ENCODE measurements at places on chromosomes 1 and 21.
A peak's percentile ranks its signal among the peaks of the same experiment; 100 is the strongest.

- DNase-seq: no peak
Observed at GRCh38 chr1:46802901-46803574, 4.2 kb downstream of the CYP4B1 start.

DNA sequence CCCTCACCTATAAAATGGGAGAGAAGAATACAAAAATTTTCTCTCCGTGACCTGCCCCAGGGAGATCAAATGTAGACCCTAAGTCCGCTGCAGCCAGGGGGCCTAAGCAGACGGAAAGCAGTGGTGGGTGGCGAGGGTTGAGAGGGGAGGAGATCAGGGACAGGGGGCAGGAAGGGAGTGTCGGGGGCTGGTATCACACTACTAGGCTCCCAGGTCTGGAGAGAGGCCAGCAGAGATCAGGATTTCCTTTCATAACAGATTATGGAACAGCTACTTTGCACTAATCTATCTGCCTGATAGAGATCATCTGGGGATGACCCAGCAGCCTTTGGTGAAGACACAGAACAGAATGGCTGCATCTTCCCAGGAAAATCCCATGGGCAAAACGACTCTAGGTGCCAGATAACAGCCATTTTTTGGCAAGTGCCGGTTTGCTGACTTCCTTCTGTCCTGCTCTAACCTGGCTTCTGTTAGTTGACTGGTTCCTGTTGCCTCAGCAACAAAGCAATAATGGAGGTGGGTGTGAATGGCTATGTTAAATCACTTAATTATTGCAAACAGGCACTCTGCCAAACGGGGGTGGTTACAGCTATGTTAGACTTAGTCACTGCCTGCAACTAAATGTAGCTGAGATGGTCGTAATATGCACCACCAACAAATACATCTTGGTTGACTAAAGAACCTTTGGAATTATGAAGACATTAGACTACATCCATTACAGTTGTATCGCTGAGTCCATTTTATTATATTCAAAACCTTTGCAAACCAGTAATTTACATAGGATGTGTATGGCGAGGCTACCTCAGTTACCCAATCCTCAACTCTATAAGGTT is 30.0 kb upstream of the EPS8L3 start:
- DNase-seq: peak; percentile 62

DNA sequence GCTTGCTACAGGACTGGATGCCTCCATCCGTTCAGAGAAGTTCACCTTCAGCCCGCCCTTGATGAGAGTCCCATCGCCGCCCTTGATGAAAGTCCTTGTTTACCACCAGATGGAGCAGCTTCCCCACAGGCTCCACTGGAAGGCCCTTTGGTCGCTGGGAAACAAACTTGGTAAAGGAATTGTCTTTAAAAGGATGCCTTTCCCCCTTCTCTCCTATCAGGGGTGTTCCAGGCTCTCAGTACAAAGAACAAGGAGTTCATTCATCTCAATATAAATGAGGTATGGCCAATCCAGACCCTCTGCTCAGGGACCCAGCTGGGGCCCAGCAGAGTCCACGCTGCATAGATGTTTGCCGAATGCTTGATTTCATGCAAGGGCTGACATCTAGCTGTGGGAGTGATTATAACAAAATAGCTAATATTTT is 50.8 kb downstream of the CAPN9 start:
- DNase-seq: peak; percentile 24

DNA sequence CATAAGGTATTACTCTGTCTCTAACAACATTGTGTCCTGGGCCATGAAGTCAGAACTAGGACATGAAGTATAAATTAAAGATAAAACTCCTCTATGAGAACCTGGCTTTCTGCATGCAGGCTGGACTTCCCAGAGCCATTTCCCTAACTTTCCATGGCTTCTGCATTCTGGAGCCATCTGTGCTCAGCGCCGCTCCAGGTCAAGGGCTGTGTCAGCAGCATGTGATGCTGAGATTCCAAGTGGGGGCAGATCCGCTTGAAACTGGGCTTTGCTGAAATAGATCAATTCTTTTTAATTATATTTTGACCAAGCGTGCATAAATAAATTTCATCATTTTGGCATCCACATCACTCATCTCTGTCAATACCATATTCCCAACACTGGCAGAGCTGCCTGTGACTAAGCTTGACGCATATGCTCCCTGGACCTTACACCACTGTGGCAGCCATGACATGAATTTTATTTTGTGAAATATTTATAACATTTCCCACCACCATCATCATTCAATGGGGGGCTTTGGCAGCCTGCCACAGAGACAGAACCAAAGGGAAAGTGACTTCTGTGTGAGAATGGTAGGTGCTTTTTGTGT is 110.4 kb upstream of the KCNK1 start:
- DNase-seq: no peak

GRCh38 chr1:244974550-244974949 is 110.2 kb upstream of the HNRNPU start:
- peak; percentile 30 for DNase-seq

DNA sequence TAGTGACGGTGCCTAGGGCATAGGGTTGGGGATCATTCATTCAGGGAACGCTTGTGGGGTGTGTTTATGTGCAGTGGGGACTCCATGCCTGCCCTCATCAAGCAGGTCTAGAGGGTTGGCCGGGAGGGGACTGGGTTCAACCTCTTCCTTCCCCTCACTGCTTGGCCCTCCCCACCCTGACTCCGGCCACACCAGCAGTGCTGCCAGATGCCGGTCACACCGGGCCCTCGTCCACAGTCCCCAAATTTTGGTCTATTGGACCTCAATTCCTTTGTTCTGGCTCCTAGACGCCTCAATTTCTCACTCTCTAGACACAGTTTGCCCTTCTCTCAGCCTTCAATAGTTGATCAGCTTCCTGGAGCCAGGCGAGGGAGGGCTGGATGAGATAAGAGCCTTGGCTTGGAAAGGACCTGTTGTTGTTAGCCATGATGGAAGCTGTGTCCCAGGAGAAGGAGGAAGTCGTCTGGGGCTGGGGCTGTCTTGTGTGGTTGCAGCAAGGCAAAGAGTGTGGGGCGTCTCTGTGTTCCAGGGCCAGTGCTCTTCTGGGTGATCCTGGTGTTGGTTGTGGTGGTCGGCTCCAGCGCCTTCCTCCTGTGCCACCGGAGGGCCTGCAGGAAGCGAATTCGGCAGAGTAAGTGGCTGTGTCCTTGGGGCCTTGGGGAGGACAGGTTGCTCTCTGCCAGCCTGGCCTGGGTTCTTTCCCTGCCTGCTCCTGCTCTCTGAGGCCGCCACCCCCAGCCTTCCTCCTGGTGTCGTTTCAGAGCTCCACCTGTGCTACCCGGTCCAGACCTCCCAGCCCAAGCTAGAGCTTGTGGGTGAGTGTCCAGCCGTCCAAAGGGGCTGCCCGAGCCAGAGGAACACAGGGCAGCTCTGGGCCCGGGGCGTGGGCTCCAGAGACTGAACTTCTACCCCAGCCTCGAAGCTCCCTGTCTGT is 41.1 kb upstream of the TNFRSF1B start:
- peak; percentile 10 for DNase-seq

GRCh38 chr1:201192261-201192788 is 1.7 kb downstream of the IGFN1 start:
- no peak for DNase-seq

GRCh38 chr1:55257958-55258357 is 42.8 kb upstream of the USP24 start:
- peak; percentile 62 for DNase-seq

- no peak for DNase-seq
Observed at GRCh38 chr1:39324888-39325287, 120.4 kb downstream of the MACF1 start.

GRCh38 chr1:12433323-12434053 is 184.5 kb downstream of the DHRS3 start:
- no peak for DNase-seq

DNA sequence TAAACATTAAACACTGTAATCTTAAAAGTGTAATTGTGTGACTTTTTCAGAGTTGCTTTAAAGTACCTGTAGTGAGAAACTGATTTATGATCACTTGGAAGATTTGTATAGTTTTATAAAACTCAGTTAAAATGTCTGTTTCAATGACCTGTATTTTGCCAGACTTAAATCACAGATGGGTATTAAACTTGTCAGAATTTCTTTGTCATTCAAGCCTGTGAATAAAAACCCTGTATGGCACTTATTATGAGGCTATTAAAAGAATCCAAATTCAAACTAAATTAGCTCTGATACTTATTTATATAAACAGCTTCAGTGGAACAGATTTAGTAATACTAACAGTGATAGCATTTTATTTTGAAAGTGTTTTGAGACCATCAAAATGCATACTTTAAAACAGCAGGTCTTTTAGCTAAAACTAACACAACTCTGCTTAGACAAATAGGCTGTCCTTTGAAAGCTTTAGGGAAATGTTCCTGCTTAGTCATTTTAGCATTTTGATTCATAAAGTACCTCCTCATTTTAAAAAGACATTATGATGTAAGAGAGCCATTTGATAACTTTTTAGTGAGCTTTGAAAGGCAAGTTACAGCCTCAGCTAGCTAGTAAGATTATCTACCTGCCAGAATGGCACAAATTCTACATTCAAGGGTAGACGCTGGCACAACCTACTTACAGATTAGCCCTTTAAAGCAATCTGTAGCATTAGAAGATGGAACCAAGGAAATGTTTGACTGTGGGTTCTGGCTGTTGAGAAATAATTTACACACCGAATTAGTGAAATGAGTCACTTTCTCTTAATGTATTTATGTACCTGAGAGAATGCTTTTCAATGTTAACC is 9.4 kb downstream of the SOD1 start:
- DNase-seq: no peak

- no peak for DNase-seq
Observed at GRCh38 chr1:237953238-237953637, 62.5 kb upstream of the ZP4 start.

- DNase-seq: no peak
Observed at GRCh38 chr1:99119188-99119587, 114.5 kb upstream of the PLPPR5 start.

- no peak for DNase-seq
Observed at GRCh38 chr21:26522704-26523103, 50.4 kb downstream of the CYYR1 start.

DNA sequence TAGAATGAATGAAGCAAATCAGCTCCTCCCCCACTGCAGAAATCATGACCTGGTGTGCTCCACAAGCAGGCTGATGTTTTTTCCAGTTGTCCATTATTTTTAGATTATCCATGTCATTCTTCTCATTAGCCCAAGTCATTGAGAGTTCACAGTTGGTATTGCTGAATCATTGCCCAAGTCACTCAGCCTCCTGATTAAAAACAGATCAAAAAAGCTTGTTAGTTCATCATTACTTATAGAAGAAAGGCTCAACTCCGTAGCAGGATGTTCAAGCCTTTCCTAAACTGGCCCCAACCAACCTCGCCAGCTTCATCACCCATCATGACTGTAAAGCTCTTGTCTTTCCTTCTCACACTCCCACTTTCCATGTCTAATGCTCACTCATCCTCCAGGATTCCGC is 161.3 kb upstream of the CTTNBP2NL start:
- DNase-seq: no peak

GRCh38 chr1:111195002-111195684 is 5.3 kb downstream of the DENND2D start:
- no peak for DNase-seq

- DNase-seq: no peak
Observed at GRCh38 chr1:175408986-175409385, 216.4 kb upstream of the KIAA0040 start.

GRCh38 chr1:61042466-61043009 is 39.8 kb upstream of the NFIA start:
- no peak for DNase-seq

- no peak for DNase-seq
Observed at GRCh38 chr1:154418062-154418921, 13.1 kb downstream of the IL6R start.

DNA sequence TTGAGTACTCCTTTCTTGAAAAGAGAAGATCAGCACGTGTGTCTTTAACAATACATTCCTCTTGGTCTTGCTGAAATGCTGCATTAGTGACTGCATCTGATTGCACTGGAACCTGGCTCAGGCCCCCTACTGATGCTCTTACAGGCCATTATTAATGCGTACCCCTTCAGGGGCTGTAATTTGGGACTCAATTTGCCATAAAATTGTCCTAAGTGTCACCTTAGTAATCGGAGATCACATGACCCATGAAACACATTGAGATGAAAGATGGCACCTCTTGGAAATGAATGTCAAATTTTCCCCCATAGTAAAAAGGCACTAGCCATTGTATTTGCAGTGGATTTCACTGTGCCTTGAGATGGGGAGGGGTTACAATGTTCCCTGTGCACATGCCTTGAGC is 563.3 kb downstream of the KIF26B start:
- DNase-seq: no peak

- DNase-seq: peak; percentile 97
Observed at GRCh38 chr21:33394260-33394659, 9.0 kb upstream of the IFNGR2 start.

GRCh38 chr1:162030759-162031280 is 7.2 kb upstream of the OLFML2B start:
- no peak for DNase-seq

DNA sequence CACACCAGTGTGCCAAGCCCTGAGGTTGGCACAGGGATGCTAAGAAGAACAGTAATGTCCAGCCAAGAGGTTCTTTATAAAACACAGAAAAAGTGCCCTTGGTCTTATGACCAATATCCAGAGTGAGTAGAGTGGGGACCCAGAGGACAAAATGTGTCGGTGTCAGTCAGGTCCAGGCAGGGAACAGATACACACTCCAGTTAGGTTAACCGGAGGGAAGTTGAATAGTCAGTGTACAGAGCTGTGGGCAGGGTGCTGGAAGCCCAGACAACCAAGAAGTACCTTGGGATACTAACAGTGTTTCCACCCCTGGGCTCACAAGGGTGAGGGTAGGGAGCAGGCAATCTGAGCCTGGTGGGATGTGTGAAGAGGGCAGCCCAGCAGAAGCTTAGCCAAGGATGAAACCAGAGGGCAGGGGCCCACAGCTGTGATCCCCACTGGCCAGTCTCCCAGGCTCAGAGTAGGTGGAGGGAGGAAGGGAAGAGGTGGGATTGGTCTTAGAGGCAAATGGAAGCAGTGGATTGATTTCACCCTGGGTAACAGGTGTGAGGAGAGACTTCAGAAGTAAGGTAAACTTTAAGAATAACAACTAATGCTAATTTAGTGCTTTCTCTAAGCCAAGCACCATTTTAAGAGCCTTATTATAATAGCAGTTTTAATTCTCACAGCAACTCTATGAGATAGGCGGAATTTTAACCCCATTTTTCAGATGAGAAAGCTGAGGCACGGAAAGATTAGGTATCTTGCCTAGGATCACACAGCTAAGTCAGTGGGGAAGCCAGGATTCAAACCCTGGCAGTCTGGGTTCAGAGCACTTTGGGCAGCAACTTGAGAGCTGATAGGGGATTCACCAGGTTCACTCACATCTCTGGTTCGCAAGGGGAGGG is 143.4 kb upstream of the HOOK1 start:
- DNase-seq: no peak

DNA sequence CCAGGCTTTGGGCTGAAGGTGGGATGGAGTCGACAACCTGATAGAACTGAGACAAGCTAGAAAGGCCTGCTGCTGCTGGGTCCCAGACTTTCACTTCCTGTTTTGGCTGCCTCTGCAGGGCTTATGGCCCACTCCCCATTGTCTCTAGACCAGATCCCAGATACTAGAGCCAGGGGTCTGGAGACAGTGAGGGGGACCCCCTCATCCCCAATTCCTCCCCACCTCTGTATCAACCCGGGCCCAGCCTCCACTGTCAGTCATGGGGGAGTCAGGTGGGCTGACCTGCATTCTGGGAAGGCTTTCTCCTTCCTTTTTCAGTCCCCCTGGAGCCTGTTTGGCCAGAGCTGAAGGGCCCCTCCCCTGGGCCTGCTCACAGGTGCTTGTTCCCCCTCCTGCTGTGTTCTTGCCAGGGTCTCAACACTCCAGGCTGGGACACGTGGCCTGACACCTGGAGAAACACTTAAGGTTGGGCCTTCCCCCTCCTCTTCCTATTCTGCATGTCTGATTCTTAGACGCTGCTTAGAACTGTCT is 18.0 kb upstream of the ETV3L start:
- DNase-seq: peak; percentile 34
